ENCODE measurements at places on chromosomes 12 and 14.

- DNase-seq = no peak
Observed at GRCh38 chr12:613996-614395, 49.2 kb downstream of the NINJ2 start.

GRCh38 chr14:68714991-68715924, 77.6 kb downstream of the ZFP36L1 start:
- DNase-seq = peak; percentile 20

DNA sequence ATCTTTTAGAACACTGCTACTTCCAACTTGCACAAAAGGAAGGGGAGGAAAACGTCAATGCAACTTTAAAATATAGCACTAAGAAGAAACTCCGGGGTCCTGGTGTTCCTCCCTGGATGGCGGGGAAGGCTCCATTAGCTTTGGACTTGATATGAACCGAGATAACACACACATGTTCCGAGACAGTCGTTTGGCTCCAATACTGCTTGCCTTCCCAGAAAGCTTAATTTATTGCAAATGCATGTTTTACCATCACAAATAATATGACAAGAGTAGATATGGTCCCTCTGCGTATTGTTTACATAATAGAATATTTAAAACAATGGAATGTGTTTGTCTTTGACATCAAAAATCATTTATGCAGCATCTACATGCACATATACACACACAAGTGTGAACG, 87.6 kb upstream of the CLMN start:
- no peak for DNase-seq

DNA sequence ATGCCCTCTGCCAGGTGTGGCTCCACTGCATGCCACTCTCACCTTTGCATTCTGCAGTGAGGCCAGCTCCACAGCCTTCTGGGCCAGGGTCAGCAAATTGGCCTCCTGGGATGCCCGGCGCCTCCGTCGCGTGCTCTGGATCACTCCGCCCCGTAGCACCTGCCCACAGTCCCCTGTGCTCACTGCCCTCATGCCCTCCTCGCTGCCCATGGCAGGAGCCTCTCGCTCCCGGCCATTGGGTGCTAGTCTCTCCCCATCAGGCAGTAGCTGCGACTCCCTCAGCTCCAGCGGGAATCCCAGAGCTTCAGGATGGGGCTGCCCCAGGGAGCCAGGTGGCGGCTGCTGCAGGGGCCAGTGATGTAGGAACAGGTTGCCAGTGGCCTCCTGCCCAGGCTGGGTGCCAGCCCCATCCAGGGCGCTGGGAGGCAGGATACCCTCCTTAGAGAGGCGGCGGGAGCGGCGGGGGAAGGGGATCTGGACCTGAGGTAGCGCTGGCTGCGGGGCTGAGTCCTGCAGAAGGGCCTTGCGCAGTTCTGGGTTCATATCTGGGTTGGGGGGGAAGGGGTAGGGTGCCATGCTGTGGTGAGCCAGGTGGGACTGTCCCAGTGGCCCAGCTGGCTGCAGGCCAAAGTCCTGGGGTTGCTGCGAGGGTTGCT, 24.5 kb upstream of the PNMA1 start:
- no peak for DNase-seq

GRCh38 chr14:34113991-34114390, 163.1 kb upstream of the EGLN3 start:
- no peak for DNase-seq

DNA sequence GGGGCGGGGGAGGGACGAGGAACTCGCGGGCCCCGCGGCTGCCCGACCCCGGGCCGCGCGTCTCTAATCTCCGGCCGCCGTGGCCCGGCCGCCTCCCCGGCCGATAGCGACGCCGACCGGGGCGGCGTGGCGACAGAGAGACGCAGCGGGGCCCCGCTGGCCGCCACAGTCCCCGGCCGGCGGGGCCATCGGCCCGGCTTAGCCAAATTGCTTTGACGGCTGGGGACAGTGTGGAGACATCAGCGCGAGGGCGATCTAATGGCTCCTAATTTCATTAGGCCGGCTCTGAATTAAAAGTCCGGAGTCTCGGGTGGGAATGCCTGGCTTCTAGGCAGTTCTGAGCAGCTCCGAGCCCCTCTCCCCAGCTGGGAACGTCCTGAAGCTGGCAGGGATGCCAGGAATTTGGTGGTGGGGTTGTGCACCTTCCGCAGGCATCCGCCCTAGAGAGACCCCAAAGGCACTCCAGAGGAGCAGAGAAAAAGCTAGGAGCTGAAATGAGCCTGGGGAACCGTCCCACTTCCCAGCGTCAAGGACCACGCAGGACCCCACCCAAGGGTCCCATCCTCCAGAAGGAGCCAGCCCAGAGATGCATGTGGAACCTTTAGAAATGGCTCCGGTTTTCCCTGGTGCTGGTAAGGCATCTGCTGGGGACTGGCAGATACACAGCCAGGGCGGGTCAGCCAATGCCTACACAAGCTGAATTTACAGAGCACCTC, 9.6 kb downstream of the TBX5 start:
- no peak for DNase-seq

GRCh38 chr12:51913071-51914033, 6.0 kb downstream of the ACVRL1 start:
- no peak for DNase-seq

DNA sequence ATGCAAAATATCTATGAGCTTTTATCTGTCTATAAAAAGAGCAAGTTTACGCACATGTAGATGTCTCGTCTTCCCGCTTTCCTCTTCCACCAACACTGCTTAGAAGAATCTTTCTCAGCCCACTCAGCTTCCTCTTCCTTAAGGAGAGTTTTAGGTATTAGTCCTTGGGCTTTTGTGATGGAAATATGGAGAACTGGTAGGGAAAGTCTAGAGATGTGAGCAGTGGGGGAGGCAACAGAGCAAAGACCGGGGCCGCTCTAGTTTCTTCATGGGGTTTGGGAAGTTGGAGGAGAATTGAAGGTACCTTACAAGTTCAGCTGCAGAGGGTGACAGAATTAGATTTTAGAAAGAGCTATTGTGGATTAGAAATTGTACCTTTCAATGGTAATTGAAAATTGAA, 56.3 kb upstream of the CPNE8 start:
- no peak for DNase-seq

GRCh38 chr12:89280833-89281538, 71.3 kb downstream of the DUSP6 start:
- no peak for DNase-seq

DNA sequence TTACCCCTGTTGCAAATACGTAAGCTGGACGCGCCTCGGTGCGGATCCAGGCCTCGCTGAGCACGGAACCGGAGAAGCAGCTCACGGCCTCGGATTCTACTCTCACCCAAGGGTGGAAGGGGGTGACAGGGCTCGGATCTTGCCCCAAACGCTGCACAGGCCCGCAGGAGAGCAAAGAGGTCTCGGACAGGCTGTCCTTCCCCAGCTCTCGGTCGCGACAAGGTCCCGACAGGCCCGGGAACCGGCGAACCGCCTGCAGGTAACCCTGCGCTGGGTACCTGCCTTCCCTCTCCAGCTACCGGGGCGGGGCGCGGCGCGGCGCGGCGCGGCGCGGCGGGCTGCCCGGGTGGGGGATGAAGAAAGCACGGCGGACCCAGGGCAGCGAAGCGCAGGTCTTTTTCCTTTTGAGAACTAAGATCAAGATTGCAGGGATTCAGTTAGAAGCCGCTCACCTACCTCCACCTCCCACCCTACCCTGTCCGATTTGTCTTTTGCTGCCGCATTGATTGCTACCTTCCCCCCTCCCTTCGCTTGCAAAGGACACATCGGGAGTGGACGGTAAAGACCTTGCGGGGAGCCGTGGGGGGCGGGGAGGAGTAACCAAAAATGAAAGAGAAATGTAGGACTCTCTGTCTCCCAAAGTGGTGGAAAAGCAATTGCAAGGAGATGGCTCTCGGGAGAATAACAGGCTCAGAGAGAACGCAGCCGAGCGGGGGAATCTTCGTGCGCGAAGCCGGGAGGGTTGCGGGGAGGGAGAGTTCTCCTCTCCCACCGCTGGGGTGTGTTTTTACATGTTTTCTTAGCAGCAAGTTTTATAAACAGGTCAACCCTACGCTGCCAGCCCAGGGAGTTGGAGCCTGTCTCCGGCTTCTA, 8.4 kb upstream of the TBX3 start:
- DNase-seq = no peak

- DNase-seq = no peak
Observed at GRCh38 chr12:25311506-25311905, 60.8 kb upstream of the KRAS start.

DNA sequence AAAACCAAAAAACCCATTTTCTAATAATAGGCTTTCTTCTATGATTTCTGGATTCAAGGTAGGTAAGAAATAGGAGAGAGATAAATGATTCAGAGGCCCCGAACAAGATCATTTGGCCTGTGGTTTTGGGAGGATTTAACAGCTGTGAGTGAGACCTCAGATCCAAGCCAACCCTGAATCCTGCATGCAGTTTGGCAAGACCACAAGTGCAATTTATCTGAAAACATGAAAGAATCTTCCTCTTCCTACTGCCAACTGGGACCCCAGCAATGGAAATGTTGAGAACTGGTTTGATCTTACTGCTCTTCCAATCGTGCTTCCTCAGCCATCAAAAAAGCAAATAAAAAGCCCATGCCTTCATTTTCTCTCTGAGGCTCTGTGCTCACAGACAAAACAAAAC, 519.7 kb upstream of the TBX3 start:
- DNase-seq = no peak

- no peak for DNase-seq
Observed at GRCh38 chr12:24860546-24860945, 88.4 kb downstream of the BCAT1 start.

- DNase-seq = no peak
Observed at GRCh38 chr12:1598757-1599156, 4.4 kb upstream of the FBXL14 start.

DNA sequence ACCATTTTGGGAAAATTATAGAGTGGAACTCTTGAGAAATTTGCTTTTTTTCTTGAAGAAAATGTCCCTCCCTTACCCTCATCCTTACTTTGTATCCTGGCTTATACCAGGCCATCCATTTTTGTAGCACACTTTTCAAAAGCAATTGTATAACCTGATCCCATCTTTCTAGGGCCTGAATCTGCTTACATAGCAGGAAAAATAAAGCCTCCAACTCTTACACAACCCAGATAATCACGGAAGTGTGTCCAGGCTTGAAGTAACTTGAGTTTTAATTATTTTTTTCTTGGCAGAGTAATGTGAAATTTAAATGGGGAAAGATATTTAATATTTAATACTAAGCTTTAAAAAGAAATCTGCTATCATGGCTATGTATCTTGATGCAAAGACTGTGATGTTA, 23.0 kb downstream of the SERPINA3 start:
- no peak for DNase-seq

- DNase-seq = no peak
Observed at GRCh38 chr12:115223991-115224390, 540.0 kb upstream of the TBX3 start.

GRCh38 chr14:50366115-50366514, 30.6 kb downstream of the CDKL1 start:
- DNase-seq = no peak

DNA sequence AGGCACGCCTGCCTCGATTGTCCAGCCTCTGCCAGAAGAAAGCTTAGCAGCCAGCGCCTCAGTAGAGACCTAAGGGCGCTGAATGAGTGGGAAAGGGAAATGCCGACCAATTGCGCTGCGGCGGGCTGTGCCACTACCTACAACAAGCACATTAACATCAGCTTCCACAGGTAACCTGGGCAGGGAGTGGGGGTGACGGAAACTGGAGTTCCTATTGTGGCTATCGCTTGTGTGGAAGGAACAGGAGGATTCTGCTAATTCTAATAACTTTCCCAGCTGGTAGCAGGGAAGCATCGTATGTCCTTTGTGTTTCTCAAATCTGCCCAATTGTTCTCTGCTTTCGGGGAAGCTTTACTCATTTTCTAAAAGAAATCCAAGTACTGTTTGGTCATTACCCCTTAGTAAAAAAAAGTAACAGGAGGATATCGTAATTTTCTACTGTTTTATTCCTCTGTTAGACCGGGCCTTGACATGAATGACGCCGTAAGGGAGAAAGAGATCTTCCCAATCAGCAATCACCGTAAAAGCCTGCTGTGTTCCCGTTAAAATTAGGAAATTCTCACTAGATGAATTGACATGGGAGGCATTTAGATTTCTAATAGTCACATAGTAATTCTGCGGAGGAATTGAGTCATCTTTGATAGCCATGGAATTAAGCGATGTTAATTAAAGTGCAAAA, 449 bp downstream of the THAP2 start:
- DNase-seq = no peak

All from bone marrow (tissue), 2 donors.